Stimulated activated CD8-positive, alpha-beta memory T cell treated with anti-CD3 and anti-CD28 coated beads, Interleukin-4, amount 100 ng/mL, for 1 hour (primary cell): ENCODE measurements at places on chromosomes 5 and 9.
A peak's percentile ranks its signal among the peaks of the same experiment; 100 is the strongest.

DNA sequence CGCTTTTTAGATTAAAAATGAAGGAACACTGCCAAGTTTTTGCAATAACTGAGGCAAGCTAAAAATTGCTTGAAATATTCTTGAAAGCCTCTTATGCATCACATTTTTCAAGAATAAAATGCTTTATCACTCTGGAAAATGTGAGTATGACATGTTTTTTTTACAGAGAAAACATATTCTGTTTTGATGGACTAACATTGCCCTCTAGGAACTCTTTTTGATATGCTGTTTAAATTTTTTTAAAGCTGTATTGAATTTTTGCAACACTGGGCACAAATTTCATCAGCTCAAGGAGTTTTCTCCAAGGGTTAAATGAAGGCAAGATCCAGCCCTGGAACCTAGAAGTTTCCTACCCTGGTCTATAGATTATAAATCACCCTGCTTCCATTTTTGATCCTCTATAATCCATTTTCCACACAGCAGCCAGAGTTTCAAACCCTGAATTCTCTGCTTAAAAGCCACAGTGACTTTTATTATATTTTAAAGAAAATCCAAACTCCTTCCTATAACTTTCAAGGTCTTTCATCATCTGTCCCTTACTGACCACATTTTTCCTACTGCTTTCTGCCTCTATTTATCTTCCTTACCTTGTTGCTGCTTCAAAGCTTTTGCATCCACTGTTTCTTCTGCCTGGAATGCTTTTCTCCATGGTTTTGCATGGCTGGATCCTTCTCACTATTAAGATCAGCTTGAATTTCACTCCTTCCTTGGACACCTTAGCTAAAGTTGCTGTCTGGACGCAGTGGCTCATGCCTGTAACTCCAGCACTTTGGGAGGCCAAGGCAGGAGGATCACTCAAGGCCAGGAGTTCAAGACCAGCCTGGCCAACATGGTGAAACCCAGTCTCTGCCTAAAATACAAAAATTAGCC, 60.9 kb downstream of the IL31RA start:
- DNase-seq, result no peak

GRCh38 chr9:114023961-114024360, 54.1 kb downstream of the AMBP start:
- no peak for DNase-seq

GRCh38 chr5:176754376-176754973, 55.9 kb upstream of the UNC5A start:
- no peak for DNase-seq

DNA sequence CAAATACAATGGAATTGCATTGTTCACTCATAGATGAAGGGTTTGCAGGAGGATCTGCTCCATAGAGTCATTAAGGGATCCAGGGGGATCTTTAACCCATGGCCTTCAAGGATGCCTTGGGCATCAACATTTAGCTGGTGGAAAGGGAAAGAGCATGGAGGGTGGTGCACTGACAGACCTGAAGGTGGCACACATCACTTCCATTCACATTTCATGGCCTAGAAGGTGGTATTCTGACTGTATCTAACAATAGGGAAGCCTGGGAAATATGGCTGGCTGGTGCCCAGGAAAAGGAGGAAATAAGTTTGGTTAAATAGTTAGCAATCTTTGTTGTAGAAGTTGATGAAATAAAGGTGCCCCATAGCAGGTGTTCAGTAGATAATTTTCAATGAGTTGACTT, 230.2 kb downstream of the CD180 start:
- no peak for DNase-seq

DNA sequence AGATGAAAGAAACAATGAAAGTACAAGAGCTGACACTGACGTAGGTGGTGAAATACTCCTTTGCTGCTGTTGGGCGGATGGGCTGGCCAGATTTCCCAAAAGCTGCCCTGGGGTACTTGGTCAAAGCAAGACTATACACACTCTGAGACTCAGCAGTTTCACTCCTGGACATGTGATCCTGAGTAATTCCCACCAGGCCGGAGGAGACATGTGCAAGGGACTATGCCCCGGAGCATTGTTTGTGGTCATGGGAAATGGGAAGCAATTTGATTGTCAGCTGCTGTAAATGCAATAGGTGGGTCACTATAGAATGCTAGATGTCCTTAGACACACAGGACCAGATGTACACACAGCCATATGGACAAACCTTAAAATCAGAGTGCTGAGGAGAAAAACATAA, 116.1 kb downstream of the DCP2 start:
- no peak for DNase-seq

GRCh38 chr5:119275146-119275545, 80.7 kb upstream of the TNFAIP8 start:
- DNase-seq, result no peak

DNA sequence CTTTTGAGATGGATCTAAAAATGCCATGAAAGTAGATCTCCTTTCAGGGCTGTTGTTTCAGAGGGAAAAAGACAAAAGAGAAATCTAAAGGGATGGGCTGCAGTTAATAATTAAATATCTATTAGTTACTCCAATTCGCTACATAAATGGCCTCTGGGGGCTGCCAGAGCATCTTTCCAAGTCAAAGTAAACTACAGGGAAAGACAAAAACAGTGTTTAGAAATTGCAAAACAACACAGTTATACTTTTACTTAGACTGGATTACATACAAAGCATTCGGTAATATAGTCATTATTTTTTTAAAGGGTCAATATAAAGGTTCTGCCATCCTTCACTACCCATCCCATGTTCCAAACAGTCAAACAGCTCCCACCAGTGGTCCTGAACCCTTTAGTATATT, 853.5 kb upstream of the DMAC1 start:
- no peak for DNase-seq

DNA sequence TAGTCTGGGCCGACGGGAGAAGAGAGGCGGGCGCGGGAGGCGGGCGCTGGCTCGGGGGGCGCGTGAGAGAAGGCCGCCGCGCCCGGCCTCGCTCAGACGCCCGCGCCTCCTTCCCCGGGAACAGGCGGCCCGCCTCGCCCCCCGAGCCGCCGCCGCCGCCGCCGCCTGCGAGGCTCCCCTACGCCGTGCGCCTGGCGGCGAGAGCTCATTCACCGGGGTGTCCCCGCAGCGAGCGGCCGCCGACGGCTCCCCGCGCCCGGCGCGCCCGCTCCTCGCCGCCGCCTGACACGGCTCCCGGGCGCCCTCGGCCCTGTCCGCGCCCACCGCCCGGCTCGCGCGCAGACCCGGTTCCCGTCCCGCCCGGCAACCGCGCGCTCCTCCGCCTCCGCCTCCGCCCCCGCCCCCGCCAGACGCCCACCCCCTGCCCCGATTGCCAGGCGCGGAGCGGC, at the start of gene GNAQ:
Gene GNAQ, minus strand, starts transcription at position 368 of the 449 bp plus-strand sequence. CDS start 576 bp downstream, outside the sequence.
- no peak for DNase-seq

GRCh38 chr9:133593587-133594253, 15.5 kb downstream of the FAM163B start:
- no peak for DNase-seq

GRCh38 chr9:83935276-83935935, 14.2 kb upstream of the KIF27 start:
- no peak for DNase-seq

GRCh38 chr9:77575785-77576184, 72.3 kb downstream of the GNA14 start:
- no peak for DNase-seq

- no peak for DNase-seq
Measured at GRCh38 chr5:51202161-51202560, 181.1 kb upstream of the ISL1 start.

GRCh38 chr9:119052339-119053030, 316.8 kb downstream of the BRINP1 start:
- DNase-seq, result no peak

DNA sequence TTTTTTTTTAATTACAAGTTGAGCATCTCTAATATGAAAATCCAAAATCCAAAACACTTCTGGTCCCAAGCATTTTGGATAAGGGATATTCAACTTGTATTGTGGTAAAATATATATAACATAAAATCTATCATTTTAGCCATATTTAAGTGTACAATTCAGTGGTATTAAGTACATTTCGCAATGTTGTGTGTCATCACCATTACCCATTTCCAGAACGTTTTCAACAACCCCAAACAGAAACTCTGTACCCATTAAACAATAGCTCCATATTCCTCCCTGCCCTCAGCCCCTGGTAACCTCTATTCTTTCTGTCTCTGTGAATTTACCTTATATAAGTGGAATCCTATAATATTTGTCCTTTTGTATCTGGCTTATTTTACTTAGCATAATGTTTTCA, 24.9 kb downstream of the TICAM2 start:
- DNase-seq, result no peak

GRCh38 chr5:18465833-18466681, 831.8 kb downstream of the TAF11L14 start:
- DNase-seq, result no peak

- no peak for DNase-seq
Measured at GRCh38 chr9:136789523-136789937, 1.6 kb upstream of the TMEM141 start.

- no peak for DNase-seq
Measured at GRCh38 chr5:72477176-72477575, 30.0 kb downstream of the ZNF366 start.

DNA sequence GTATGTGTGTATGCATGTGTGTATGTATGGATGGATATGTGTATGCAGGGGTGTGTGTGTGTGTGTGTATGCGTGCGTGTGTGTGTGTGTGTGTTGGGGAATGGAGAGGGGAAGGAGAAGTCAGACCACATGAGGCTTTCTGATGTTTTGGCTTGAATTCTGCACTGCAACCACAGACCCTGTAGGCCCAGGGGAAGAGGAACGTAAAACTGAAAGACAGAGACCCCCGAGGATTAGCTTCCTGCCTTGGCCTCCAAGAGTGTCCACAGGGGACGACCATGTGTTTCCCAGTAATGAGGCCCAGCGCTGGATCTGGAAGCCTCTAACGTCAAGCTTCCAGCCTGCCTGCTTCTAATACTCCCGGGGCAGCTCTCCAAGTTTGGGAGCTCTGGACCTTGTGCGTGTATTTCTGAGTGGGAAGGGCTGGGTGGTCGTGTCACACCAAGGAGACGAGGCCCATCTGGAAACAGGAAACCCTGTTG, 5.8 kb downstream of the DCANP1 start:
- DNase-seq, result no peak

- DNase-seq, result no peak
Measured at GRCh38 chr5:159933531-159934485, 17.5 kb downstream of the ADRA1B start.

DNA sequence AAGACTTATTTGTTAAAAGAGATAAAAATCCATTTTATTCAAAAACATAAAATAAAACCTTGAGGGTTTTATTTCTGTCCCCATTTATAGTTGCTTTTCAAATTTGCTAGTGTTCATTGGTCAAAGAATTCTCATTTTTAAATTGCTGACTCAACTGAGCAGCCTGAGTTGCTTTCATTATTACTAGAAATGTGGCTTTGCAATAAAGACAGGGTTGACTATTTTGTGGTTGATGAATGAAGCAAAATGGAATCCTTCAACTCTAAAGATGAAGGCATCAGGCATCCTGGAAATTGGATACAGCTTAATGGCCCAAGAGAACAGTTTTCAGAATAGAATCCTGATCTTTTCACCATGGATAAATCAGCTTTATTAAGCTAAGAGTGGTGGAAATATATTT, 23.9 kb upstream of the PPP3R2 start:
- no peak for DNase-seq

DNA sequence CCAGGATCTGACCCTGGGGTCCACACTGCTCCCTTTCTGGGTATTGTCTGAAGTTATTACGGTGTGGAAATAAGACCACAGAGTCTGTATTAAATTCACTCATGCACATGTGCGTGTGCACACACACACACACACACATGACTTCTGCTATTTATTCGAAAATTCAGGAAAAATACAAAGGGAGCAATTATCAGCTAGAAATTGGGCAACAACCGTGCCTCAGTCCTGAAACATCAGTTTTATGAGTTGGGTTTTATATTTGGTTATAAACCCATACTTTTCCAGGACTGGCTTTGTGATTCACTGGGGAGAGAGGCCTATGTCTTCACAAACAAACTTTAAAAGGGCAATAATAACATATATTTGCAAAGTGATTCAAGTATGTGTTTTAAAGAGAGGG, 90.2 kb downstream of the ANGPTL2 start:
- no peak for DNase-seq

- DNase-seq, result peak; percentile 98
Measured at GRCh38 chr5:172770675-172771438, at the start of gene DUSP1. DUSP1 (minus strand) TSS chr5:172771195; CDS start chr5:172770952, 243 bp downstream.

GRCh38 chr9:112174965-112175795, at the start of gene SUSD1:
SUSD1 (minus strand) TSS chr9:112175297; CDS start chr9:112175235, 62 bp downstream.
- DNase-seq, result peak; percentile 3

GRCh38 chr9:121577166-121577565, 74.3 kb upstream of the DAB2IP start:
- DNase-seq, result no peak

DNA sequence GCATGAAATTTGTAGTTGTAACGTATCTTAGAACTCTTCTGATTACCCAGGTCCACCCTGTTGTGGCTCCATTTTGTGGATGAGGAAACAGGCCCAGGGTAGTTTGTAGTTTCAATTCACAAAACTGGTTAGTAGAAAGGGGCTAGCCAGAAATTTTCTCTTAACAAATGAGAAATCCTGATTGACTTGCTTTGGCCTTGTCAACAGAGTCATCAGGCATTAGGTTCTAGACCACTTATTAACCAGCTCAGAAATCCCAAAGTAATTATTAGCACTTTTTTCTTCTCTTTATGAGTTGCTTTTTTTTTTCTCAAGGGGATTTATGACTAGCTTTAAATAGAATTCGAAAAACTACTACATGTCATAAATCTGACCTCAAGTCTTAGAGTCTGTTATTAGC, 160.2 kb downstream of the SH3GL2 start:
- no peak for DNase-seq

DNA sequence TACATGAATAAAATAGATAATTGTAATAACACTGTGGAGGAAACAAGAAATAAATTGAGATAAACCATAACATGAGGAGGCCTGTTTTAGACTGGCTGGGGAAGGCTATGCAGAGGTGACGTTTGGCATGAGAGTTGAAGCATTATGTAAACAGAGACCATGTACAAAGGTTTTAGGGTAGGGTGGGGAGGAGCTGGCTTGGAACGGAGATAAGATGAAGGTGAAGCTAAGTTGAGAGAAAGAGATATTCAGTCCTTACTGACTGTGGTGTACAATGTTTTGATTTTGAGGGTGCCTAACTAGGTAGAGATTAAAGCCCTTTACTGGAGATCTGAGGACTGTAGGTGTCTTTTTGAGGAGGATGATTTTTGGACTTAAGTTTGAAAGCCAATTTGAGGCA, 17.8 kb downstream of the MAN2A1 start:
- DNase-seq, result no peak

- no peak for DNase-seq
Measured at GRCh38 chr9:122215663-122216062, 13.1 kb downstream of the LHX6 start.

GRCh38 chr9:117725426-117725887, 21.3 kb downstream of the TLR4 start:
- DNase-seq, result no peak

DNA sequence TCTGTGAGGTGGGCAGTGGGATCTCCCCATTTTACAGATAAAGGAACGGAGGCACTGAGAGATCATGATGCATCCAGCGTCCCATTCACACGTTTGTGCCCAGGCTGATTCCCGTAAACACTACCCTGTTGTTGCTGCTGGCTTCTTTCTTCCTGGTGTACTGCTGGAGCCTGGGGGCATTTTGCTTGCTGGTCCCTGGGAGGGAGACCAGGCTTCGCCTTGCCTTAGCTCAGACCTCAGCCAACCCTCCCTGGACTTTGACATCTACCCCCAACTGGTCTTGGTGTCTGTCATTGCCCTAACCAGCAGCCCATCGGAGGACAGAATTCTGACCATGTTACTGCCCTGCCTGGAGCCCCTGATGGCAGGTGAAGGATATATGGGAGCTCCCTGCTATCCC, 82.4 kb downstream of the ZNF618 start:
- no peak for DNase-seq

- DNase-seq, result no peak
Measured at GRCh38 chr5:173056783-173057061, 570 bp downstream of the CREBRF start.
